ENCODE measurements at places on chromosomes 2 and 18.

DNA sequence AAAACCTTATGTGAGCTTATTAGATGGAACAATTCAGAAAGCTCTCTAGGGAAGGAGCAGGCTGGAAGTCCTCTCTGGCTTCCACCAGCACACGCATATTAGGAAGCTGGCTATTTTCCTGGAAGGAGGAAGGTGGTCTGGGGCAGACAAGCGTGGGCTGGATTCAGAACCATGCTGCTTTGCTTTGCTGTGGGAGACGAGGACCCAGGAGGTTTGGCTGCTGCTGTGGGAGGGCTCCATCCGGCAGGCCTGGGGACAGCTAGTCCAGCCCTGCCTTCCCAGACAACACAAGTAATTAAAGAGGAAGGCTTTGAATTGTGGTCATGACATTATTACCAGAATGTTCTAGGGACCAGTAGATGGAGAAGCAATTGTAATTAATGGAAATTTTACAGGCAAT is 238.8 kb upstream of the MYT1L start:
- no peak for DNase-seq

DNA sequence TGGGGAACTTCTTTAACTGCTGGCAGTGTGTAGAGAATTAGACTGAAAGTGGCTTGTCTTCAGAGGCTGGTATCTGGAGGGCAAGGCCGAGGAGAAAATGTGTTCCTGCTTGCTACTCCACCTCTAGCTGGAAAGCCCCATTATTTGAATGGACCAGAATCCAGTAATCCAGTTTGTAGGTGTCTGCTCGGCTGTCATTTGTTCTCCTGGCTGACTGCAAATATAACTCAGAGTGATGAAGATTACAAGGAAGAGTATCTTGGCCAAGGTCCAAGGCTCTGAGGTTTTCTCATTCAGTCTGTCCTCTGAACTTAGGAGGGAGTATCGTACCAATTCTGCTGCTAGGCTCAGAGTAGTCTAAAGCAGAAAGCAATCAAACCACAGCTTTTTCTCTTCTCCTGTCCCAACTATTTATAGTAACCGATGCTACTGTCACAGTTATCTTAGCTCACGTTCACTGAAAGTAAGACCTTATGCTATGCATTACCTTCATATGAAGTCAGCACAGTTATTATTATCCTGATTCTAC is 228.6 kb downstream of the SETBP1 start:
- DNase-seq = no peak

DNA sequence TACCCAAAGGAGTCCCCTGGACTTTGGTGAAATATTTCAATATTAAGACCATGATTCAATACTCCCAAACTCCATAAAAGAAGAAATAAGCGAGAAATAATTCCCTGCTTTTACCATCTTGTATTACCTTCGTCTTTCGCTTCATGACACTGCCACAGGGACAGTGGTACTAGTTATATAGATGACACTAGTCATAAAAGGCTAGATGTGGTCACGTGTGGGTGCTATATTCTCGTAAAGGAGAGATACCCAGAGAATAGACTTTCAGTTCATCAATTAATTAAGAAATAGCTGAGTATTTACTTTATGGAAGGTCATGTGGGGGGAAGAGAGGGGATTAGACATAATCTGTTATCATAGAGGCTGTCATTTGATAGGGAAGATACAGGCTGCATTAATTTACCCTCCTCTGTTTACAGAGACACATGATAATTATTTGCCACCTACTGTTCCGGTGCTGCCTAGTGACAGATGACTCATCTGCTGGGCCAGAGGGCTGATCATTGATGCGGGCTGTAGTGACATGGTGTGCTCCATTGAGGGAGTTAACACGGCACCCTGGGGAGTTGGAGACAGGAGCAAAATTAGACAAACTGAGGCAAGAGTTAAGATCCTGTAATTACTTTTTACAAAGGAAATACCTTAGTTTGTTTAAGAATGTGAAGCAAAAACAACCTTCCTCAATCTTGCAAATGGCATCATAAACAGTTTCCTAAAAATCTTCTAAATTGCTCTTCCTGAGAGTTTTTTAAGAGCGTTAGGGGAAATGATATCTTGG is 78.2 kb upstream of the ITGB6 start:
- no peak for DNase-seq

DNA sequence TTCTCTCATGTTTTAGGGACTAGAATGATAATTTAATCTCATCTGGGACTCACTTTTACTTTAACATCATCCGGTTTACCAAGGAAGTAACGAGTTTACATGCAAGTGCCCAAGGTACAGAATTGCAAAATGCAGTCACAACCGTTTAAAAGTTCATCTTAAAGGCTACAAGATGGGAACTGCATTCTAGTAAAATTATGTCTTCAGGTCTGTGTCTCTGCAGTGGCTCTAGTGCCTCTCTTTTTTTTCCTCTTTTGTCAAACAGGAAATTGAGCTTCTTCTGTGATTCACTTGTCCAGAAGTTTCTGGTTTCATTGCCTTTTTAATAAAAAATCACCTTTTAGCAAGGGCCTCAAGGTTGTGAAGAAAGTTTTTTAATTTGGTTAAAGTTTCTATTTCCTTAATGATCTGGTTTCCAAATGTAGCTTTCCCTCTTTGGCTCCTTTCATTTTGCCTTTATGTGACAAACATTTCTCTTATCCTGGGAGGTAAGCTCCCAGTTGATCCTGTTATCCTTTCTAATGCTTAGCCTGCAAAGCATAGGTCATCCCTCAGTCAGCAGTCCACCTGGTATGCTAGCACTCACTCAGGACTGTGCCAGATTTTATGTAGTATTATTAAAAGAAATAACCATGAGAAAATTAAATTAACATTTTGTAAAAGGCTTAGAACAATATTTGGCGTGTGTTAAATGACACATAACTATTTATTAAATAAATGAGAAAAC is 2.4 kb downstream of the GLS start:
- no peak for DNase-seq

- DNase-seq = no peak
These were observed 1674.8 kb upstream of the TMEFF2 start for GRCh38 chr2:193869564-193869963.

DNA sequence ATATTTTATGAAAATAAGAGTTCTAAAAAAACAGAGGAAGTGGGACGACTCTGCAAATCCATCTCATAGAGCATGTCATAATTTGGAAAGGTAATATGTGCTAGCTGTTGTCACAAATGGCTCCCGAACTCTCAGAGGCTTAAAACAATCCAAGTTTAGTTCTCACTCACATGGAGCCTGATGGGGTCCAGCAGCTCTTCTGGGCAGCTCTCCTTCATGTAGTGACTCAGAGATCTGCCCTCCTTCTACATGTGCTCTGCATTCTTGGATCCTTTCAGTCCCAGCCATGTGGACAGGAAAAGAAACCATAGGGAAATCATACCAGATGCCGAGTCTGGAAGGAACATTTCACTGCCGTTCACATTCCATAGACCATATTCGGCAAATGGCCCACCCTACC is 180.1 kb upstream of the APCDD1 start:
- no peak for DNase-seq

DNA sequence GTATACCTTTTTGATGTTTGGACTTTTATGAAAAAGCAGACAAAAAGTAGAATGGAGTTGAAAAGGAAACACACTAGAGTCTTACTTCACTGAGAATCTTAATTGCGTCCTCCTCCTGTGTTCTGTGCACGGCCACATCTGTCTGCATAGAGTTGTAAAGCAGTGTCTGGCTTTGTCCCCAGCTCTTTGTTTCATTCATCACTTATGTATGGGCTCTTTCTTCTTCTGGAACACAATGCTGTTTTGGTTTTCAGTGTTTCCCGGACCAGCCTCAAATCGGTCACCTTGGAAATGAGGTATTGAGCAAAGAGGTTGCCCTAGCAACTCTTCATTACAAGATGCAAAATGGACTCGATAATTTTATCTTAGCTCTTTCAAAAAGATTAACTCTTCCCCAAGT is 104.3 kb upstream of the CNGA3 start:
- DNase-seq = no peak

DNA sequence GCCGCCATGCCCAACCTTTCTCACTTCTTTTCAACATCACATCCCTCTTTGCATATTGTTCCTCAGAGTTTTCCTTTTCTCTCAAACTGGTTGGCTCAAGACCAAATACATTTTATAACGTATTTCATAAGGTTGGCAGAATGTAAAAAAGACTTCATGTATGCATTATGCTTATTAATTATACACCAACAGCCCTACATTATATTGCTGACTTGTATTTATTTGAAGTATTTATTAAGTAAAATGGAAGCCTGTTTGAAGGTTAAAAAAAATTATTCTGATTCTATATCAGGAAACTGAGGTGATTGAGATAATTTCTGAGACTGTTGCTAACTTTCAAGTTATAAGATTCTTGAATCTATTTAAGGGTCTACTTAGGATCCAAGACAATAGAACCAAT is 208.0 kb upstream of the KCNH7 start:
- DNase-seq = no peak

- no peak for DNase-seq
These were observed 3.4 kb upstream of the BCL11A start for GRCh38 chr2:60556576-60557485.

DNA sequence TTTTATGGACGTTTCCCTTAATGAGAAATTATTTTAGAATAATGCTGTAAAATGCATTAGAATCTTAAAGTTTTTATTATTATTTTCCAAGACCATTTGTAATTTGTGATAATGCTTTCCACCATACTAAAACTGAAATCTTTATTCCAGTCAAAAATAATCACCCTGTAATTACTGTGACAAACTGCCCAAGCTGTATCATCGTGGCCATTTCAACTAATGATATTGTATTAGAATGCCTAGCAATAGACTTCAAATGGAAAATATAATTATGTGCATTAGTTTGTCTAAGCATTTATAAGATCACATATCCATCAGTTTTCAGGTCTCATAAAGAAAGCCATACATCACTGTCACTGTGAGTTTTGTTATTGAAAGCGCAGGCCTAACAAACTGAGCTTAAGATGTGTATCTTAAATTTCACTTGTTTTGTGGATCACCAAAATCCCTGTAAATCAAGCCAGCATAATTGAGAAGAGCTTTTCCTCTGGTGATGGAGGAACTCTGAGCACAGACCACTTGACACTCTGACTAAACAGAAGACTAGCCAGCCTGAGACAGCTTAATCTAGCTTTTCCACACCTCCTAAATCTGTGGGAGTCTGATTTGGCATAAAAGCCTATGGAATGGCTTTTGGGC is 1312.2 kb upstream of the ACVR2A start:
- no peak for DNase-seq

DNA sequence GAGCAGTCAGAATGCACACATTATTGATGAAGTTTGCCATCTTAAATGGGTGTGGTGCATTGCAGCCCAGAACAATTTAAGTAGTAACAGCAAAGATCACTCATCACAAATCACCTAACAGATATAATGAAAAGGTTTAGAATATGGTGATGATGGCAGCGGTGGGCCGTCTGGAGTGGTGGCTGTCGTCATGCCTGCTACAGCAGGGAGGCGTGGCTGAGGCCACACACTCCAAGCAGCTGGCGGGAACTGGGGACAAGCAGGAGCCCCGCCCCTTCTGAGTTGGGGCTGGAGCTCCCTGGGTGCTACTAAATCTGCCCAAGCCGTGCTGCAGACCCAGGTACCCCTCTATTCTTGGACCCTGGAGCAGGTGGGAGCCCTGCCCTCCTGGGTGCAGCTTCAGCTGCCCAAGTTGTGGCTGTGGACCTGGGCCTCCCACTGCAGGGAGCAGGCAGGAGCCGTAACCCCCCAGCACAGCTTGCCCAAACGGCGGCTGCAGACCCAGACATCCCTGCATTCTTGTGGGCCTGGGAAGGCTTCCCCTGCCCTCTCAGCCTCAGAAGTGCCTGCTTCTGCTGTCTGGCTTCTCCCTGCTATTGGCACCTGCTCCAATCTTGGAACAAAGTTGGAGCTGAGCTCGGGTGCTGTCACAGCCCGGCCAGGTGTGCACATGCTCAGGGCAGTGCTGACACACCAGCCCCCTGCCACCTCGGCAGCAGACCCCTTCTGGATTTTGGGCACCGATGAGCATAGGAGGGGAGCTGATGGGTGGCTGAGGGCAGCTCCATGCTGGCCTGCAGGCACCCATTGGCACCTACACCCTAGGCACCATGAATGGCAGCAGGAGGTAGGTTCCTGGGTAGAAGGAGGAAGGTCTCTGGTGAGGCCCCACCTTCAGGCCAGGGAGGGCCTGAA is 149.3 kb downstream of the EHBP1 start:
- no peak for DNase-seq

GRCh38 chr2:23387221-23387550 is 2.2 kb downstream of the KLHL29 start:
- no peak for DNase-seq

DNA sequence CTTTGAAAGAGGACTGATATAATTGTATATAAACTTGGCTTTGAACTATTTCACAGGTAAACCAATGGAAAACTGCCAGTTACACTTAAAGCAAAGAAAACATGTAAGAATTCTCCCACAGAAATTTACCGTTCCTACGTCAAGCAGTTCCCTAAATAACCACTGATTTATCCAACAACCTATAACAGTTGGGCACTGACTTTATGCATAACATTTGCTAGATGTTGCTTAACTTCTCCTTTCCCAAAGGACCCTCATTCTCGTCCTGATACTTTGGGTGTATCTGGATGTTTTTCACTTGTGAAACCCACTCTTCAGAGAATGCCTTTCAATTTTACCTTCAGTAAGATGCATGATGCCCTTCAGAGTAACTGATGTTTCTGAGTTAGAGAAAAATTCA is 43.8 kb downstream of the STAT1 start:
- DNase-seq = no peak

DNA sequence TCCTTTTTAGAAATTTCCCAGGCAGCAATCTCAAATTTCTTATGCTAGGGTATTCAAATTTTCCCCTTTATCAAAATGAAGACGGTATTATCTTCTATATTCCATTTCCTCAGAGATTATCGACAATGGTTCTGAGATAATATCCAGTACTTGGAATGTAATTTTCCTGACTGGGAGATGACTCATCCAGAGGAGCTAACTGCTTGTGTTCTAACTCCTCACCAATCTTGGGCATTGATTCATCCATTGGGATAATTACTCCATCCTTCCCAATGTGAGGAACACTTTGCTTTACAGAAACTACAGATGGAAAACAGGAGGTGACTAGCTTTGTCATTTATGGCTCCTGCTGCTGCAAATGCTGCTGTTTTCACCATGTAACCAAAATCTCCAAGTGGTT is 239.4 kb upstream of the LYPD1 start:
- no peak for DNase-seq

DNA sequence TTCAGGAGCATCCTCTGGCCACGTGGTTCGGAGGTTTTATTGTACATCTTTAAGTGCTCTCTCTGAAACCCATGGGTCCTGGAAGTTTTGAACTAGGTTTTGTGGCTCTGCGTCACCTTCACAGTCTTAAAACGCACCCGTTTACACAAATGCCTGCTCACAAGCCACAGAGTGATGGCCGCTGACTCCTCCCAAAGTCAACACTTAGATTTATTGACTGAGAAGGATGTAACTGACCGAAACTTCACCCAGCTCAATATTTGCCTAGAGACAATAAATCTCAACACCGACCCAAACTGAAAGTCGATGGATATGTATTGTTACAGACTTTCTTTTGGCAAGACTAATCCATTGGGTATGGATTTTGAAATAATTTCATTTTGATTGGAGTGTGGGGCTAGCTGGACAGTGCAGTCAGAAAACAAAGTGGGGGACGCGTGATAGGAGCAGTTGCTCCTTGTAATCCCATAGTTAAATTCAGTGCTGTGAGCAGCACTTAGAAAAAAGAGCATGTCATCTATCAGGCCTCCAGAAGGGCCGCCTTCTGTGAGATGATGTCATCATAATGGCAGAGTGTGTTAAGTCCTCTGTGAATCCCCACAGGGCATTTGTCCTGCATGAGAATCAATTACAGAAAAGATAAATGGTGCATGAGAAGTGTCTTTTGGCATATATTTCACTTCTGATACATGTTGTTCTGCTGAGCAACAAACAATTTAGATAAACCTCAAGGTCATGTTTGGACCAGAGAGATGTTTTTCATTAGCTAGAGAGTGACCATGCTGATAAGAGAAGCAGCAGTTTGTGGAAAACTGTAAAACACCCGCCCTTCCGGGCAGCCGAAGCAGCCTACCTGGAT is 183.7 kb downstream of the INO80D start:
- DNase-seq = no peak
